ENCODE measurements at places on chromosomes 6 and 20.
A peak's percentile ranks its signal among the peaks of the same experiment; 100 is the strongest.

DNA sequence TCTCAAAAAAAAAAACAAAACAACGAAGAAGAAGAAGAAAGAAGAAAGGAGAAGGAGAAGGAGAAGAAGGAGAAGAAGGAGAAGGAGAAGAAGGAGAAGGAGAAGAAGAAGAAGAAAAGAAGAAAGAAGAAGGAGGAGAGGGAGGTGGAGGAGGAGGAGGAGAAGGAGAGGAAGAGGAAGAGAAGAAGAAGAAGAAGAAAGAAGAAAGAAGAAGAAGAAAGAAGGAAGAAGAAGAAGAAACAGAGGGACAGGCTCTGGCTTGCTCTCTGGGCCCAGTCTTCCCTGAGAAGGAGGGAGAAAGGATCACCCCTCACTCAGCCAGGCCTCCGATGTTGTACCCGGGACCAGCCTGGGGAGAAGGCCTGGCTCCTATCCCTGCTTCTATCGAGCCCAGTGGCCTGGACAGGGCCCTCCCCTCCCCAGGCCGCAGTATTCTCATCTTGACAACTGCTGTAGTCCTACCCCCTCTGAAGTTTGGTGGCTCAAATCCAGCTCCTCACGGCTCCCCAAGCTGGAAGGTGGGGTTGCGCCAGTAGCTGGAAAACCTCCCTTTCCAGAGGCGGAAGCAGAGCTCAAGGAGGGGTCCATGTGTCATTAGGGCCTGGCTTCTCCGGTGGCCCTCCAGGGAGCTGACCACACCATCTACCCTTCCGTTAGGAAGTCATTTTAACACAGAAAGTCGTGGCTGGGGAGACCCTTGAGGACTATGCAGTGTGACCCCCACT, 18.9 kb downstream of the C6orf132 start:
- no peak for DNase-seq

DNA sequence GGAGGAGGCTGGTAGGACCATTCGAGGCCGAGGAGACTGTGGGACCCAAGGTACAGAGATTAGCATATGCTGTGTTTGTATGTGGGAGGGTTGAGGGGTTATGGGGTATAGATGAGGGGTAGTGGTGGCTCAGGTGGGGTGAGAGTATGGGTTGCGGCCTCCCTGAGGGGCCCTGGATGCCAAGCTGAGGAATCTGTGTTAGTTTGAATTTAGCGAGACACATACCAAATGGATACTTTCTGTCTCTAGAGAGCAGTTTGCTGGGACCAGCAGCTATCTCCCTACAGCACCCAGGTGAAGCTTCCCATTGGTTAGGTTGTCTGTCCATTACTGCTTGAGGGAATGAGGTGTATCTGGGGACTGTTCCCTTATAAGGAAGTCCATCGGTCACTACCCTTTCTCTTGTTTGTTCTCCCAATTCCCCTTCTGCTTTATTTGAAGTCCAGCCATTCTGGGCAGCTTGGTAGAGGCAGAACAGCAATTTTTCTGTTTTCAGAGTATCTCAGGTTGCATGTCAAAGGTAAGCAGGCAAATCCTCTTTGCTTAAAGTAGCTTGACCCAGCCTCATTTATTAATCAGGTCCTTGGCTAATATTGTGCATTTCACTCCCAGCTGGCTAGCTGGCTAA, 15.2 kb downstream of the CHMP4B start:
- no peak for DNase-seq

GRCh38 chr6:83735461-83735860, 26.6 kb upstream of the SNAP91 start:
- DNase-seq = no peak

DNA sequence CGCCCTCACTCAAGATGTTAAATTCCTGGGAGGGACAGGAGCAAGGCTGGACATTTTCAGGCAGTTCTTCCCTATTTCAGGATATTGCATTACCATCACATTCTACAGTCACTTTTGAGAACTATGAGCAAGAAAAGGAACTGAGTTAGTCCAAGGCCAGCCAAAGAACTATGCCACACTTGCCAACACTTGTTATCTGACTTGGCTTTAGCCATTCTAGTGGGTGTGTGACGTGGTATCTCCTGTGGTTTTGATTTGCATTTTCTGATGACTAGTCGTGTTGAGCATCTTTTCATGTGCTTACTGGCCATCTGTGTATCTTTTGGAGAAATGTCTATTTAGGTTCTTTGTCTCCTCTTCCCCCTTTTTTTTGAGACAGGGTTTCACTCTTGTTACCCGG, 12.0 kb downstream of the XRN2 start:
- no peak for DNase-seq

- no peak for DNase-seq
These were observed 74.3 kb upstream of the EMILIN3 start for GRCh38 chr20:41440882-41441281.

- DNase-seq = no peak
These were observed 8.1 kb upstream of the HSP90AB1 start for GRCh38 chr6:44238687-44239350.

DNA sequence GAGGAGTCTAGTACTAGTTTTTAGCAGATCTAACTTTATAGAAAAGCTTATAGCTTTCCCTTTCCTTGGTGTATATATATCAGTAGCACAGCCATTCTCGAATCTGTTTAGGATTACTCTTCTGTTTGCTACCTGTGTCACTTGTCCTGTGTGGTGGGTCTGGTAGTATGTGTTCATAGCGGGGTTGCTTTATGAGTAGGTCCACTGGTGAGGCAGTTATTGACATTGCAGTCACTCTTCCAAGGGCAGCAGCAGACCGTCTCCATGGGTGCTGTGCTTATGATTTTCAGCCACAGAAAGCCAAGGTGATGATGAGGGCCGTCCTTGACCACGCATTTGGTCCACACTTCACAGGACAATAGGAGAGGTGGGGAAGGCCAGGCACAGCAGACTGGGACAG, 171.5 kb downstream of the CDKAL1 start:
- DNase-seq = no peak

DNA sequence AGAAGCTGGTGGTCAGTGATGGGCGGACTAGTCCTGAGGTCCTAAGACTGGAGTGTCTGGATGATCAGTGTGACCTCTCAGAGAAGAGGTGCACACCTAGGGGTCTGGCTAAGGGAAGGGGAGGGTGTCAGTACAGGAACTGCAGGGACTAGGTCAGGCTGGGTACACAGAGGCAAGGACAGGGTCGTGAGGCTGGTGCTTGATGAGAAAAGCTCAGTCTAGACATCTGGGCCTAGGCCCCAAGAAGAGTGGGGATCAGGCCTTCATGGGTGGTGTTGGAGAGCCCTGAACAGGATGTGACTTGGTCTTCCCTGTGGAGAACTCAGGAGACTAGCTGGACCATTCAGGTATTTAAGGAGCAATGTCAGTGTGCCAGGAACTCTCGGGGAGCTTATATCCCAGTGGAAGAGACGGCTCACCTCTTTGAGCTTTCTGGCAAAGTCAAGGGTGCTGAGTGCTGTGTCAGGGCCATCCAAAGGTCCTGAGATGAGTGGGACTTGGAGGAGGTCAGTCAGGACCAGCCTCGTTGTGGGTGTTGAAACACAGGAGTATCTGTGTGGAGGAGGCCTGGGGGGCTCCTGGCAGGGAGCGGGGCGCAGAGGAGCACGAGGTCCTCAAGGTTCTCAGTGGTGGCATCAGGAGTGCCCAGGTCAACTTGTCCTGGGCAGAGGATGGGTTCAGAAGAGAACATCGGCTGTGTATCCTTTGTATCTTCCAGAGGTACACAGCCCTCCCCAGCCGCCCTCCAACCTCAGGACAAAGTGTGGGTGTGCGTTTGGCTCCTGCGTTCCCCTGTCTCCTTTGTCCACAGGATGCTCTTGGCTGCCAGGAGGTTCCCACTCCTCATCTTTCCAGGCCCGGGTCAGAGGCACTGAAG, 13.3 kb upstream of the MYT1 start:
- no peak for DNase-seq

DNA sequence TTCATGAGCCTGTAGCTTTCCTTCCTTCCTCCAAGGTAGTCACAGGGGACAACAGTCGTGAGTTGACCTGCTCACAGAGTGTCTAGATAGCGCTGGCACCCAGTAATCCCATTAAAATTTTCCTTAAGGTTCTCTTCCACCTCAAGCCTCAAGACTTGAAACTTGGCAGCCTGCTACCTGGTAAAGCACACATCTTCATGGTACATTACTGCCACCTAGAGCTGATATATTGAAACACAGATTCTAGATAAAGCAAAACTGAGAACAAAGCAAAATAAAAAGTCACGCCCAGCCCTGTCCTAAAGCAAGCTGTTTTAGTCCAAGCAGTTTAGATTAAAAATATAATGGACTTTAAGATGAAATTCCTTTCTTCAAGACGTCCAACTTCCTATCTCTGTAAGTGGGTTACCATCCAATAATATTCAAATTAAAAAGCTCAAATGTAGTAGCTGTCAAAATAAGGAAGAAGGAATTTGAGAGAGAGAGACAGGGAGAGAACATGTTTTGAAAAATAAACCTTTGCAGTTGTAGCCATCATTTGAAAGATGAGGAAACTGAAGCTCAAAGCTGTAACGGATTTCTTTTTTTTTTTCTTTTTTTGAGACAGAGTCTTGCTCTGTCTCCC, 50.7 kb upstream of the CD83 start:
- DNase-seq = no peak

GRCh38 chr20:37282556-37282955, 6.9 kb upstream of the MANBAL start:
- DNase-seq = no peak

DNA sequence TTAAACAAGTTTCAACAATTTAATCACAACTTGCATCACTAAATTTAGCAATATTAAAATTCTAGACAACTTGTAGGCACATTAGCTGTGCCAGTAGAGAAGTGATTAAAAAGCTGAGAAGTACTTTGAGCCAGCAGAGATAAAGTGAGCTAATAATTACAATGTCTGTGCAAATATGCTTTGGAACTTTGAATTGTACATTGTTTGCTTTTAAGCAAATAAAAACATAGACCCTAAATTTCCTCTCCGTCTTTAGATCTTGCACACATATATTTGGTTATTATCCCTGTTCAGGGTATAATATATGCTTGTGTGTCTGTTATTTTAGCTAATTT, 44.2 kb upstream of the DEFB112 start:
- DNase-seq = no peak

GRCh38 chr20:34445177-34446065, 70.8 kb upstream of the DYNLRB1 start:
- DNase-seq = no peak

DNA sequence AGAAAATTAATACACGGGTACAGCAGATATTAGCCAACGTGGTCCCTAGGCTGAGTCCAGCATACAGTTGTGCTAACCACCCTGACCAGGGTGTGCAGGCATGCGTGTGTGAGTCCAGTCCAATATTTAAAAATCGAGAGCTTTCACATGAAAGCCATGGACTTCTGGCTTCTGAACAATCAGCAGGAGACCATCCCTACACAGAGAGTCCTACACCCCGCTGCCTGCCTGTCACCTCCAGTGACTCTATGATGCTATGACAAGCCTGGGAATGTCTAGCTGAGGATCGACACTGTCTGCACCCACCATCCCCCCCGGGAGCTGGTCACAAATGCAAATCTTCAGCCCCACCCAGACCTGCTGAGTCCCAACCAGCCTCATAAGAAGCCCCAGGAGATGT, 7.9 kb downstream of the ACSS1 start:
- no peak for DNase-seq

- DNase-seq = no peak
These were observed 54.9 kb upstream of the NHSL1 start for GRCh38 chr6:138554146-138554545.

- DNase-seq = no peak
These were observed 46.3 kb downstream of the HIVEP1 start for GRCh38 chr6:12058172-12058961.

GRCh38 chr20:44079291-44079690, 107.7 kb downstream of the JPH2 start:
- no peak for DNase-seq

DNA sequence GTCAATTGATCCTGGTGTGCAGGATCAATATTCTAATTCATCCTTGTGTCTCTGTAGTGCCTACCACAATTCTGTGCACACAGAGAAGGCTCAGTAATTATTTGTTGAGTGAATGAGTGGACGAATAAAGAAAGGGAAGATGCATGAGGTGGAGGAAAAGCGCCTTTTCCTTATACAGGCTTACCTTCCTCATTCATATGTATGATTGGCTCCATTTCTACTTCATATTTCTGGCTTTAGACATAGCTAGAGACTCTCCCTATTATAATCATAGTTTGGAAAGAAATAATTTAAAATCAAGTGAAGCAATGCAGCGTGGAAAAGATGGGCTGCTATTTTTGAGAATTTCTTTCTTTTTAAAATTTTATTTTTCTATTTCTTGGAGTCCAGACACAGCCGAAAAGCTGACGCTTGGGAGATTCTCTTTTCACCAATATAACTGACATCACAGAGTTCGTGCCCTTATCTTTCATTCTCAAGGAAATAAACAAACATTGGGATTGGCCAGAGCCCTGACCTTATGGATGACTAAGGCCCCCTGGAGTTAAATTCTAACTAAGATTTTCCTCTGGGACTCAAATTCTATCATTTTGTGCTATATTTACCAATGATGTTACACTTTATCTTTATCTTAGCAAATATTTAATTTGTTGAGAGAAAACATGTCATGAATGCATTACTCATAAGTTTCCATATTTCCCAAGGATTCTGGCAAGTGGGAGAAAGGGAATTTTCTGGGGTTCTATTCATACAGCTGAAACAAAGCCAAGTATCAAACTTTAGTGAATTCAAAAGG, 48.1 kb downstream of the PRL start:
- peak; percentile 81 for DNase-seq

DNA sequence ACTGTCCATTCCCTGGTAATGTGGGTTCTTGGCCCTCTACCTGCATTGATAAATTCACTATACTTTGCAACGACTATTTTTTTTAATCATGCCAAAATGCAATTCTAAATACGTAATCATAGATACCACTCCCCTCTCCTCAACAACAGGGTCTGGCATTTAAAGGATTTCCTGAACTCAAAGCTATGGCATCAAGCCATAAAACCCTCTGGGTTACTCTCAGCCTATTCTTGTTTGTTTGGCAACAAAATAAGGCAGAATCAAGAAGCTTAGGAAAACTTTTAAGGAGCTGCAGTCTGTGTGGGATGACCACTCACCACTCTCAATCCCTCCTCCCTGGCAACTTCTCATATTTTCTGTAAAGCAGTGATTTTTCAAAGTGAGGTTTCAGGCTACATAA, 669.9 kb upstream of the ID4 start:
- DNase-seq = no peak

DNA sequence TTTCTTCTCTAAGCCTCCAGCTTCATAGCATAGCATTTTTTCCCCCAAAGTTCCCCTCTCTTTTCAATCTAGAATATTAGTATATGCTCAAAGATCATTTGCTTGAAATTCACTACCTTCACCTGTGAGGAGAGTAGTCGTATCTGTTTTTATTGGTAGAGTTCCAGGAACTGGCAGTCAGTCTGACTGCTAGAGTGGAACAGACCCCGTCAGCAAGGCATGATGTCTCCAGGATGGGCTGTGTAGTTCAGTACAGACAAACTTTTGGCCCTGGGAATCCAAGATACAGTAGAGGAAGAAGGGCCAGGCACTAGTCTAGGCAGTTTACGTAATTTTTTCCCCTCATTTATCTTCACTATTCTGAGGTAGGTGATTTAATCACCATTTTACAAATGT, 29.1 kb downstream of the RALY start:
- DNase-seq = no peak
